SHP77 (cell line): ENCODE measurements at places on chromosomes 16 and 17.

- DNase-seq = no peak
These were observed 2.6 kb upstream of the CPHXL2 start for GRCh38 chr16:75679366-75679765.

- no peak for DNase-seq
These were observed 121.2 kb downstream of the SNX29 start for GRCh38 chr16:12097523-12098428.

DNA sequence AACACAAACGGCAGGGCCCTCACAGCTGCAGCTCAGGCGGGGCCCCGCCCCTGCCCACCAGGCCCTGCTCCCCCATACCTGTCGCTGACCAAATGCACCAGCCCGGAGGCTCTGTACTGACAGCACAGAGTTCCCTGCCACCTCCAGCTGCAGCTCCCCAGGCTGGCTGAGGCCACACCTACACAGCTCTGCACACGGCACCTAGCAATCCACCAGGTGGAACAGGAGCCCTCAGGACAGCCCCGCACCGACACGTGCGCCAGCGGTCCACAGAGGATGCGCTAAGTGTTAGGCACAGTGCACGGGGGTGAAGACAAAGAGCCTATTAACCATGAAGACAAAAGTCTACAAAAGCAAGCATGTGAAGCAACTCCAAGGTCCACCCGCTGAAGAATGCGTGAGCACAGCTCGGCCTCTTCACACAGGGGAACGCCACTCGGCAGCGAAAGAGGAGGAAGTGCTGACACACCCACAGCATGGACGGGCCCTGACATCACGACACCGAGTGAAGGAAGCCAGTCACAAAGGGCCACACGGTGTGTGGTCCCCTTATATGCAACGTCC, 5.4 kb downstream of the ZCCHC14 start:
- DNase-seq = peak; percentile 91

DNA sequence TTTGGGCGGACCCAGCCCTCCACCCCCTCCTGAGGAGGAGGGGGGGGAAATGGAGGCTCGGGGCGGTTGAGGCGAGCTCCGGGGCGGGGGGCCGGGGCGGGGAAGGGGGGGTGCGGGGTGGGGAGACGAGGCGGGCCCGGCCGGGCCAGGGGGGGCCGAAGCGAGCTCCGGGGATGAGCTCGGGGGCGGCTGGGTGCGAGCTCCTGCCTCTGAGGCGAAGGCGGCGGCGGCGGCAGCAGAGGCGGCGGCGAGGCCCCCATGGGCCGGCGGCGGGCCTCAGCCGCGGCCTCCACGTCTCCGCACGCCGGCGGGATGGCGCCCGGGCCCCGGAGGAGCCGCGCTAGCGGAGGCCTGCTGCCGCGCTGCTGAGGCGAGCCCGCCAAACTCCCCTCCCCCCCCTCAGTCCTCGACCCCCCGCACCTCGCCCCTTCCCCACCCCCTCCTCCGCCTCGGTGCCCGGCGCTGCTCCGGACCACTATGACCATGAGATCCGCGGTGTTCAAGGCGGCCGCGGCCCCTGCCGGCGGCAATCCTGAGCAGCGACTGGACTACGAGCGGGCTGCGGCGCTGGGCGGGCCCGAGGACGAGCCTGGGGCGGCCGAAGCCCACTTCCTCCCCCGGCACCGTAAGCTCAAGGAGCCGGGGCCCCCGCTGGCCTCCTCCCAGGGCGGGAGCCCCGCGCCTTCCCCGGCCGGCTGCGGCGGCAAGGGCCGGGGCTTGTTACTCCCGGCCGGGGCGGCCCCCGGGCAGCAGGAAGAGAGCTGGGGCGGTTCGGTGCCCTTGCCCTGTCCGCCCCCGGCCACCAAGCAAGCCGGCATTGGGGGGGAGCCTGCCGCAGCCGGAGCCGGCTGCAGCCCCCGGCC, 596 bp downstream of the MSL1 start:
- DNase-seq = peak; percentile 23

DNA sequence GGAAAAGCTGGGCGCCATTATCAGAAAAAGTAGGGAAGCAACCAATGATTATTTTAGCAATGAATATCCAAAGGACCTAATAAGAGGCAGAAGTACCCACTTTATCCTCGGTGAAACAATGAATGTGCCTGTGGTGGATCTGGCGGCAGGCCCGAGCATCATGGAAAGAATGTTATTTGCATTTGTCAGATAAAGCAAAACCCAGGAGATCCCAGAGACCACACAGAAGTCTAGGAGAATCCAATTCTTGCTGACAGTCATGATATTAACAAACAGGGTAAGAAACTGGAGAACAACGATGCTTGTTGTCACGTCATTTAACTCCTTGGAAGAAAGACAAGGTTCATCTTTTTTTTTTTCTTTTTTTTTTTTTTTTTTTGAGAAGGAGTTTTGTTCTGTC, 12.0 kb upstream of the TNRC6A start:
- no peak for DNase-seq

DNA sequence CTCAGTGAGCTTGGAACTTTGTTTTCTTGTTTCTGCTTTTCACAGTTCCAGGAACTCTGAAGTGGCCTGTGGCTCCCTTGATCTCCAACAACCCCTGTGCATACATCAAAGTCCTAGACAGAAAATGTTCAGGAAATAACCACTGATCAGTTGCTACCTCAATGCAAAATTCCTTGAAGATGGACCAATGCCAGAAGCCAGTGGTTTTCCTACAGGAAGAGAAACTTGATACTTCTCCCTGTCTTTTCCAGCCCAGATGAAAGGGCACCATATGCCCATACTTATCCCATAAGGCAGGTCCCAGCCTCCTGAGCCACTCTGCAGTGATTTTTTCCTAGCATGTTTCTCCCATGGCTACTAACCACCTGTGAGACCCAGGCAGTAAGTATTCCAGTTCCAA, 12.3 kb upstream of the CDRT4 start:
- no peak for DNase-seq

DNA sequence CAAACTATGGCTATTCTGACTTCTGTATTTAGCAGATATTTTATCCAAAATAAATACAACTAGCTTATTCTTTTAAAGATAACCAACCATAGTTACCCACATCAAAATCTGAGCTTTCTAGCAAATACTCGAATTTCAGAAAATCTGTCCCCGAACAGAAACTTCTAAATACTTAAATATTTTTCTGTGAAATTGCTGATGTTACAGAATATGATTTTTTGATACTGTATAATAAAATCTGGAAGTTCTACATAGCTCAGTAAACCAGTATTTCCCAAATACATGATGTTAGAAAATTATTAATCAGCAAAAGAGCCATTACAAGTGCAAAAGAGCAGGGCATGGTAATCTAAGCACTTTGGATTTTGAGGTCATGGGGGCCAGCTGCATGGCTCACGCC, 114.9 kb downstream of the CDH8 start:
- no peak for DNase-seq

GRCh38 chr17:17446666-17447155, 30.1 kb upstream of the MED9 start:
- peak; percentile 76 for DNase-seq

DNA sequence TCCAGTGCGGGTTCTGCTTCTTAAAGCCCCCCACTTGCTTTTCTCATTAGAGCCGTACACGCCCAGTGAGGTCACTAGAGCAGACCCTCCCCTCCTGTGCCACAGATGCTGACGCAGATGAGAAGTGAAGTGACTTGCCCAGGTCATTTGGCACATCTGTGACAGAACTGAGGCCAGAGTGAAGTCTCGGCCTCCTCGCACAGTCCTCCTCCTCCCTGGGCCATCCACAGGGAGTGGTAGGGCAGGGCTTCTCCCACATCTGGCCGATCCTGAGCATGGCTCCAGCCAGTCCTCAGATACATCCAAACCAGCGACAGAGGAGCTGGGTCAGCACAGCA, 15.3 kb upstream of the TBX2 start:
- DNase-seq = no peak

- DNase-seq = no peak
These were observed 35.3 kb downstream of the B9D1 start for GRCh38 chr17:19327031-19327783.
